ENCODE measurements at places on chromosomes 7 and 10.

DNA sequence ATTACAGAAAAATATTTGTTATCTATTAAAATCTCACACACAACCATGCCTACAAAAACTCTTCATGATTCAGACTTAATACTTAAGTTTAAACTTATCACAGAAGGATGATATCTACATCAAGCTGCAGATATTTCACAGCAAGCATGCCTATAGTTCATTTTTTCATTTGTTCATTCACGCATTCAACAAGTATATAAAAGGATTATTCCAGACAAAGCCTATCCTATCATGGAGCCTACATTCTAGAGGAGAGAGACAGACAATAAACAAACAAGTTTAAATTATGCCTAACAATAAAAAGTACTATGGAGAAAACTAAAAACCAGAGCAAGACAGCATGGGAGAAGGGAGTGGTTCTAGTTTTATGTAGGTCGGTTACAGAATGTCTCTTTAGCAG lies 10.9 kb downstream of the TRDMT1 start:
- DNase-seq, result no peak

GRCh38 chr7:149881328-149882247 lies 7.8 kb downstream of the ATP6V0E2 start:
- no peak for DNase-seq

DNA sequence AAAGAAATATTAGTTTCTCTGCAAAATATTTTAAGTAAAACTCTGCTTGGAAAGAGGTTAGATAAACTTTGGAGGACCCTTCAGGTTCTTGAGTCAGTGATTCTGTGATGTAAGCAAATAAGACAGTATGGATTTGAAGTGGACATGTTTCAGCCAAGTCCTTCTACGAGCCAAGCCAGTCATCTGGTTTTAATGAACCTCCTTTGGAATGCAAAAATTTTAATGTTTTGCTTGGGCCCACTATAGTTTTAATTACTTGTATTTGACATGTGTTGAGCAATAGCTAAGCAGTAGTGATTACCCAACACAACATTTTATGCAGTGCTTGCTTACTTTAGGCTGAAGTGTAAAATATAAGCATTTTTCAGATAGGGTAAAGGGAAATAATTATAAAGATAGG lies 296.3 kb upstream of the SEMA3D start:
- DNase-seq, result no peak

DNA sequence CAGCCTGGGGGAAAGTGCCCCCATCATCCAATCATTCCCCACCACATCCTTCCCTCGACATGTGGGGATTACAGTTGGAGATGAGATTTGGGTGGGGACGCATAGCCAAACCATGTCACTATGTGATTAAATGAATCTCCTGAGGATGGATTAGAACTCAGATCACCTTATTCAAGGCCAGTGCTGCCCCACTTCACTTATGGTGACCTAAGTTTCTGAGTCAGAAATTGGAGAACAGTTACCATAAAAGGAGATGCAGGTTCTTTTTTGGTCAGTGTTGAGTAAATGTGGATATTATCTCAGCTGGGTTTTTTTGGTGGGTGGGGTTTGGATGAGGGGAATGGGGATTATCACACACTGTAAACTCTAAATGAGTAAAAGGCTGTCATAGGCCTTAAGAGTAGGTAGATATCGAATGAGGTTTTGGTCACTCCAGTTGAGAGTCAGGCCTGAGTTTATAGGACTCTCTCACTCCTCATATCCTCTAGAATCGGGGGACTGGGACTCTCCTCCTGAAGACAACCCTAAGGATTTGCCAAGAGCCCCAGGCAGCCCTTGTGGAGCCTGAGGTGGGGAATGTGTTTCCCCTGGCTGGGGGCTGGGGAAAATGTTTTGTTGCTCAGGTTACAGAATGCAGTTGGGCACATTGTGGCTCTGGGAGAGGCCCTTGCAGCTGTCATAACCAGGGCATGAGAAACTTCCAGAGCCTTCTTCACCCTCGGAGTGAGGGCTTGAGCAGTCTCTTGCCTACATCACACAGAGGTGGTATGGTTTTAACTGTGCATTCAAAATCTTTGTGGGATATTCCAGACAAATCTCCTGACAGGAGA lies 213.0 kb downstream of the BAMBI start:
- DNase-seq, result no peak

GRCh38 chr7:71574153-71574860 lies 442.4 kb downstream of the GALNT17 start:
- DNase-seq, result no peak

- DNase-seq, result no peak
Measured at GRCh38 chr7:151056666-151057505, 811 bp downstream of the CDK5 start.

DNA sequence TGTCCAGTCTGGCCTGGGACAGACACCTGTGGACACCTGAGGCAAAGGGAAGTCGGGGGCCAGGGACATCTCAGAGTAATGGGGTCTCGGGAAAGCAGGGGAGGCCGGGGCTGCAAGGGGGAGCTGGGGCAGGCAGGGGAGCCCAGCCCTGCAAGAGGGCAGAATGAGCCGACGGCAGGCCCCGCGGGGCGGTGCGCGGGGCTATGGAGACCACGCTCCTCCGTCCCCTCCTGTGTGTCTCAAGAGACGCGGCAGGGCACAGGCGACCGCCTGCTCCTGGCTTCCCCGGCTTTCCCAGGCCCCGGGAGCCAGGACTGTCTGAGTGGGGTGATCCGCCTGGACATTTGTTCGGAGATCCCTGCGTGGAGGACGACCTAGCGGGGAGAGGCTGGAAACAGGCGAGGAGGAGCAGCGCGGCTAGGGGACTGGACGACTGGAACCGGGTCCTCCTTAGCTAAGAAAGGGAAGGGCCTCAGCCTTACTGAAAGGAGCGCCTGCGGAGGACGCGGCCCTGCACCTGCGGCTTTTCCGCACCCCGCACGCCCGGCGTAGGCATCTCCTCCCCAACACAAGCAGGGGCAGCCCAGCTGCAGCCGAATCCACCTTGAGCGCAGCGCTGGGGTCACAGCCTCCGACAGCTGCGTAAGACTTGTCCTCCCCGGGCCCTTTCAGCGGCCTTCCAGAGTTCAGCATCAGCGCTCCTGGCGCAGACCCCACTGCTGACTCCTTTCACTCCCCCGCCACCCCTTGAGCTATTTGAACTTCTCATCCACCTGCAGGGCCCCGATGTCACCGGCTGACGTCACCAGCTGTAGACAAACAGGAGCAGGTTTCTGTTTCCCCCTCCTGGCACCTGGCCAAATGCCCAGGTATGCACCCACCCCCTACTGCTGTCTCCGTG lies 176.4 kb downstream of the ZNF248 start:
- no peak for DNase-seq

GRCh38 chr7:38656968-38657367 lies 25.8 kb upstream of the AMPH start:
- no peak for DNase-seq

- DNase-seq, result no peak
Measured at GRCh38 chr10:43132867-43133787, 5.1 kb upstream of the CSGALNACT2 start.

- DNase-seq, result peak; percentile 76
Measured at GRCh38 chr10:58531084-58531695, 18.5 kb downstream of the BICC1 start.

DNA sequence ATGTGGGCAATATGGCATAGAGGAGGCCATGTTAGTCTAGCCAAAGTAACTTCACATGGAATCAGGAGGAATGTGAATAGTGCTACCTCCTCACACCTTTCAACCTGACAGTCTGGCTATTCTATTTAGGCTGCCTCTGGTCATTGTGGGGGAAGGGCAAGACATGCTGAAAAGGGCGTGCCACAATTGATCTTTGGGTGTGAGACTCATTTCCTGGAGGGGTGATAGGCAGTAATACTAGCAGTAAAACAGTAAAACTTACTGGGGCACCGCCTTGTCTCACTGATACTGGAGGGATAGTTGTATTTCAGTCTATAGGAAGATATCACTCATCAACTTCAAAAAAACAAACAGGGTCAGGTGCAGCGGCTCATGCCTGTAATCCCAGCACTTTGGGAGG lies 88.7 kb downstream of the TMEM168 start:
- DNase-seq, result no peak

- DNase-seq, result no peak
Measured at GRCh38 chr7:74501298-74501697, 47.6 kb downstream of the GTF2IRD1 start.

DNA sequence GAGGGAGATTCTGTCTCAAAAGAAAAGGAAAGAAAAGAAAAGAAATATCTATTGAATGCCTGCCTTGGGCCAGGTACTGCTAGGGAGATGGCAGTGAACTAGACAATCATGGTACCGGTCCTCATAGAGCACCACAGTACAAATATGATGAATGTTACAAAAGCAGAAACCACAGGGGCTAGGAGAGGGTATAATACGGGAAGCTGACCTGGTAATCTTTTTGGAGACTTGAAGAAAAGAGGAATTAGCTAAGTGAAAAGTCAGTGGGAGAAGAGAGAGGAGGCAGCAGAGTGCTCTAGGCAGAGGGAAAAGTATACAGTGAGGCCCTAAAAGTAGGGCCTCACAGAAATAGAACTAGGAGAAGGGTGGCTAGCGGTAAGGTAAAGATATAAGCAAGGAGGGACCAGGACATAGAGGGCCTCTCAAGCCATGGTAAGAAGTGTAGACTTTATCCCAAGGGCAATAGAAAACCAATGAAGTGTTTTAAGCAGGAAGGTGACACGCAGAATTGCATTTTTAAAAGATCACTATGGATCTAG lies 42.8 kb upstream of the WNT8B start:
- no peak for DNase-seq

DNA sequence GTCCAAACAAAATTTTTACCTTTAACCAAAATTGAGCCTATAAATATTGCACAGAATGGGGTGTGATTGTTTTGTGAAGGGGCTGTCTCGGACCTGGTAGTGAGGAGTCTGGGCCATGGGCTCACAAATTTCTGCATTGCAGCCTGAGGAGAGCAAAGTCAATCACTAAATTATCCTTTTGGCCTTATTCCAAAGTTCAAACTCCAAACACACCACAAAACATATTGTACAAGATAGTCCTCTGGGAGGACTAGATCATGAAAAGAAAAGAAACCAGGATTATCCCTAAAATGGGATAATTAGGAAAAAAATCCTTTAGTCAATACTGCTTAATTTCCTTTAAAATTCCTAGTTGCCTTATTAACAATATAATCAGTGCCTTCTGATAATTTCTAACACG lies 115.5 kb downstream of the BUB3 start:
- DNase-seq, result no peak

DNA sequence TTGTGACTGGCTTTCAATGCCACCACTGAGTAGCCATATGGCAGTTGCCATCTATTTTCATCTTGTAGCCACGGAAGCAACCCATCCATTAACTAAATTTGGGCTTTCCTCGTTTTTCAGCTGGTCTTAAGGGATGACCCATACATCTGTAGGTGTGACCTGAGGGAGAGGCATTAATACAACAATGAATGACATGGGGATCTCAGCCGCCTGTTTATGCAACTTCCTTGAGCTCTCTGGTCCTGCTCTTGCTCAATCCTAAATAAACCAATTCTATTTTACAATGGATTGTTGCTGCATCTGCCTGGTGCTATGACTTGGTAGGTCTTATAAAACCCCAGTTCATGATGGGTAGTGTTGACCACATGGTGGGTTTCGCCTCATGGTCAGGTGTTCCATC lies 21.9 kb upstream of the ADAM22 start:
- no peak for DNase-seq

- no peak for DNase-seq
Measured at GRCh38 chr7:216360-217300, 24.3 kb downstream of the FAM20C start.

GRCh38 chr7:19290066-19290465 lies 144.8 kb upstream of the FERD3L start:
- no peak for DNase-seq

DNA sequence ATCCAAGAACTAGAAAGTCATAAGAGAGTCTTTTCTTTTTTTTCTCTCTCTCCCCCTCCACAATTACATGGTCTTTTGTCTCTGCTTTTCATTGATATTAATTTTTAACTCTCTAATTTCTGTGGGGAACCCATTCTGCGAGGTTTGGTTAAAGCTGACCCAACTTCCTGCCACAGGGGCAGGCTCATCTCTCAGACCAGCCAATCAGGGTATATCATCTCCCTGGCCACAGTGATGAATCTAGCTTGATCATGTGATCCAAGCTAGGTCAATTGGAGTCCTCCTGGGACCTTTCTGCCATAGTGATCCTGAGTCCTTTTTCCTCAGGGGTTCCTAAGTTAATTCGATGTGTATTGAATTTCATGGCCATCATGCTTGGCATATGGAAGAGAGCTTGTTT lies 38.0 kb upstream of the TRUB1 start:
- DNase-seq, result no peak

DNA sequence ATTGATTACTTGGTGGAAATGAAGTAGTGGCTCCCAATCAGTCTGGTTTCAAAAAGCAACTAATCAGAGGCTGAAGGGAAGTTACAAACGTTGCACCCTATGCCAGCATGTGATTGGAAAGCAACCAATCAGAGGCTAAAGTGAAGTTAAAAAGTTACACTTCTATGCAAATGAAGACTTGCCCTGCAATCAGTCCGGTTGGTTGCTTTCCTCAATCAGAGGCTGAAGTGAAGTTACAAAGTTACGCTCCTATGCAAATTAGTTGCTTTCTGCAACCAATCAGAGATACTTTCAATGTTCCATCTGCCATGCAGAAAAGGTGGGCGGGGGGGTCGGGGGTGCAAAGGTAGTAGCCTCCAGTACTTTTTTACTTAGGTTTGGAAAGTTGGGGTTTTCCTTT lies 1077.1 kb downstream of the TYW1 start:
- DNase-seq, result no peak

GRCh38 chr10:1132584-1132983 lies 76.4 kb downstream of the WDR37 start:
- DNase-seq, result no peak

- no peak for DNase-seq
Measured at GRCh38 chr10:62258926-62259325, 9.7 kb downstream of the RTKN2 start.

- no peak for DNase-seq
Measured at GRCh38 chr7:25787336-25787735, 364.7 kb upstream of the NFE2L3 start.

GRCh38 chr7:43952028-43952427 lies 25.8 kb downstream of the UBE2D4 start:
- no peak for DNase-seq

GRCh38 chr7:29860186-29860585 lies 53.9 kb downstream of the WIPF3 start:
- DNase-seq, result no peak

DNA sequence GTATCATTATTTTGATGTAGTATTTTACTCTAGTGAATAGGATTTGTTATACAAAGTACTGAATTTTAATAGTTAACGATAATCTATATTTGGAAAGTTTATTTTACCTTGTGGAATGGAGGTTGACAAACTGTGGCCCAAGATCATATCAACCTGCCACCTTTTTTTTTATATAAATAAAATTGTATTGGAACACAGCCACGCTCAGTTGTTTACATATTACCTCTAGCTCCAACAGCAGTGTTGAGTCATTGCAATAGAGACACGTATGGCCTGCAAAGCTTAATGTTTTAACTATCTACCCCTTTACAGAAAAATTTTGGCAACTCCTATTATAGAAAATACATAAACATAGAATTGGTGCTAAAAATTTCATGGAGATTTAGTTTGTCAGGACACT lies 239.3 kb downstream of the THSD7A start:
- DNase-seq, result no peak
